Effector memory CD8-positive, alpha-beta T cell (primary cell): ENCODE measurements at places on chromosomes 4 and X.

DNA sequence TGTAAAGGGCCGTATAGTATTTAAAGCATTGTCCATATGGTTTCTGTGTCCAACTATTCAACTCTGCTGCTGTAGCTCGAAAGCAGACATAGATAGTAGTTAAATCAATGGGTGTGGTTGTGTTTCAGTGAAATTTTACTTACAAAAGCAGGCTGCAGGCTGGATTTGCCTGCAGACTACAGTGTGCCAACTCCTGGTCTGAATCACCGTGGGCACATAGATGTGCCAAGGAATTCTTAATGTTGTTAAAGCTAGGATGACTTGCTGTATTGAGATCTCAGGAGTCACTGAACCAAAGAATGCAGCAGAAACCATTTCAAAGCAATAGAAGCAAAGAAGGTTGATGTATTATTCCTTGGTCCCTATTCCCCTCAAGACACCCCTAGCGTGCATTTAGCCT lies 379.0 kb downstream of the STIM2 start:
- no peaks in the 10 kb centered on the region for H3K27me3 ChIP-seq
- H3K27ac ChIP-seq, result no peak overlapping the region
- no peak for DNase-seq
- H3K4me3 ChIP-seq, result no peak overlapping the region
- no peaks in the 10 kb centered on the region for H3K36me3 ChIP-seq

GRCh38 chrX:46643636-46644035 lies 70.1 kb downstream of the CHST7 start:
- peaks cover 6% of the 10 kb centered on the region for H3K4me1 ChIP-seq
- DNase-seq, result no peak
- no peak overlapping the region for H3K4me3 ChIP-seq
- H3K27me3 ChIP-seq, result no peaks in the 10 kb centered on the region

- peak overlapping the region; percentile 98 for H3K27ac ChIP-seq
- H3K36me3 ChIP-seq, result peaks cover 41% of the 10 kb centered on the region
- H3K4me3 ChIP-seq, result peak overlapping the region; percentile 97
Measured at GRCh38 chrX:3712870-3713224, 602 bp downstream of the PRKX start.

GRCh38 chr4:78774417-78774816 lies 1.7 kb upstream of the BMP2K start:
- peak overlapping the region; percentile 92 for H3K27ac ChIP-seq
- peaks cover 12% of the 10 kb centered on the region for H3K36me3 ChIP-seq
- H3K4me1 ChIP-seq, result peaks cover 18% of the 10 kb centered on the region
- H3K4me3 ChIP-seq, result no peak overlapping the region
- DNase-seq, result no peak

DNA sequence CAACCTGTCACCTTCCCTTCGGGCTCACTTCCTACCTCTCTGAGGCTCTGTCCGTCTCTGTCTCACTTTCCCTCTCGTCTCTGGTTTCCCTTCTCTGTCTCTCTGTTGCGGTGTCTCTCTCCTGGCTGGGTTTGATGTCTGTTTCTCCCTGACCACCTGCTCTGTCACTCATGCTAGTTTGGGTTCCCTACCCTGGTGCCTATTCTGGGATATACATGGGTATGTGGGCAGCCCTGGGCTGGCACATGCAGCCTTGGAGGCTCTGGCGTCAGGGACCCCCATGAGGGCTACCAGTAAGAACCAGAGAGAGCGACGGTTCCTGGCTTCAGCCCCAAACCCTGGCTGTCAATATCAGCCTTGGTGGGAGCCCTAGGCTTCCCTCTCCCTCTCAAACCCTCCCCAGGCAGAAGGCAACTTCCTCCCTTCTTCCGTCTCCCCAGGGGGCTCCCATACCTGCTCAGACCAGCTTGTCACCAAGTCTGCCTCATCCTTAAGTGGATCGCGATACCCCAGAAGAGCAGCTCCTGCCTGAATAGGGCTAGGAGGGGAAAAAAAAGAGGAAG lies 314 bp downstream of the DNASE1L1 start:
- no peak for DNase-seq
- peaks cover 11% of the 10 kb centered on the region for H3K4me1 ChIP-seq
- no peaks in the 10 kb centered on the region for H3K27me3 ChIP-seq
- peak overlapping the region; percentile 44 for H3K27ac ChIP-seq

DNA sequence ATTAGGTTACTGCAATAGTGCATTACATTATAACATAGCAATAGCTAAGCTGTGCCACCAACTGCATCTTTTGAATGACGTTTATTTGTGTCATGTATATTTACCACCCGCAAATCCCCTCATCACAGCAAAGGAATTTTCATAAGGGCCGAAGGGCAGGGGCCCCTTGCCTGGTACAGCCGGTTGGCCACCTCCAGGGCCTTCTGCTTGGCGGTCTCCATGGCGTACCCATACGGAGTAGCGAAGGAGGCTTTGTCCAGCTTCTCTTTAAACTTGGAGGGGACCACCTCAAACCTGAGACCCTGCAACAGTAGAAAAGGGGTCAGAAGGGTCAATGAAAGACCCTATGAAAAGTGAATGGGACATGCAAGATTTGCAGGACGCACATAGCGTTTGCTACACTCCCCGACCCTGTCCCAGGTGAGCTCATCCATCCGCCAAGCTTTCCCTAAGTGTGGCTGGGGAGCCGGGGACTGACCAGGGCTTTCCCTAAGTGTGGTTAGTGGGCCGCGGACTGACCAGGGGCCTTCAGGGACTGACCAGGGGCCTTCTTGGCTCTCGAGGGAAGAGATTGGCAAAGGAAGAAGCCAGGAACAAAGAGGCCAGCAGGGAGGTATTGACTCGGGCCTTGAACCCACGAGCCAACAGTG lies 10.6 kb downstream of the ASMTL start:
- H3K4me3 ChIP-seq, result no peak overlapping the region
- H3K36me3 ChIP-seq, result peaks cover 62% of the 10 kb centered on the region
- DNase-seq, result no peak
- H3K27me3 ChIP-seq, result no peaks in the 10 kb centered on the region
- no peak overlapping the region for H3K27ac ChIP-seq
- peaks cover 13% of the 10 kb centered on the region for H3K4me1 ChIP-seq

DNA sequence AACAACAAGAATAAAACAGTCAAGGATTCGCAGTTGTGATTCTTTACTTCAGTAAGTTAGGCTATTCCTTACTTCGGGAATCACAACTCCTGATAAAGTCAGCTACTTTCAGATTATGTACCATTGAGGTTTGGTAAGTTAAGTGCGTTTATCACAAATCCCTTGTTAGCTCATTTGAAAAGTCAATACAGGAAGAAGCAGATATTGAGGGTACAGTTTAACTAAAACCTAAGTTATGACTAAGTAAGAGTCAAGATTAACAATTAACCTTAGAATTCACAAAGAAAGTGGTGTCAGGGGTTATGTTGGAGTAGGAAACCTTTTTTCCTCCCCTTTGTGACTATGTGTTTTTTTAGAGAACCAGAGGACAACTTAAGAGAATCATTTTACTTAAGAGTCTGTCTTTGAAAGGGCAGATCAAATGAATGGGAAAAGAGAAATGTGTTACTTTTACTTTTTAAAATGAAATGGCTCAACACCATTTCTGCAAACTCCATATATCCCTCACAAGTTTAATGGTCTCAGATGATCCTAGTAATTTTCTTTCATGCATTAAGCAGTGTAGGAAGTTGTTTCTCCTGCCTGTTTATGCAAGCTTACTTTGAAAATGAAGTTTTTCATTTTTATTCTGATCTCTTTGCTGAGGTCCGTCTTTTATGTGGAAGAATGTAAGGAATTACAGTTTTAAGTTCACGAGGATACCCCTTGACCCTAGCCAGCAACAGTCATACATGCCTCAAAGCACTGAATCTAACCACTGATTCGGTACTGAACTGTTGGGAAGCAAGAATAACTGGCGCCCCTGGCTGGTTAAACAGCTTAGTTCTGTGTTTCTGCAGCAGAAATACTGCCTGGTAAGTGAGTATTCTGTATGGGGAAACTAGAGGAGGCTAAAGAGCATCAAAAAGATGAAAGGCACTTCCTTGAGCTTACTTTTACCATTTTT lies 211.7 kb downstream of the SLC4A4 start:
- H3K36me3 ChIP-seq, result no peaks in the 10 kb centered on the region
- H3K27ac ChIP-seq, result no peak overlapping the region
- H3K4me1 ChIP-seq, result no peaks in the 10 kb centered on the region
- no peak overlapping the region for H3K4me3 ChIP-seq
- no peaks in the 10 kb centered on the region for H3K27me3 ChIP-seq
- no peak for DNase-seq

GRCh38 chr4:109432696-109433095 lies 919 bp upstream of the SEC24B start:
- DNase-seq, result no peak
- peaks cover 3% of the 10 kb centered on the region for H3K36me3 ChIP-seq
- peak overlapping the region; percentile 77 for H3K4me3 ChIP-seq
- peaks cover 40% of the 10 kb centered on the region for H3K4me1 ChIP-seq
- H3K27me3 ChIP-seq, result no peaks in the 10 kb centered on the region

- no peak for DNase-seq
- H3K4me3 ChIP-seq, result no peak overlapping the region
- H3K36me3 ChIP-seq, result no peaks in the 10 kb centered on the region
- H3K27ac ChIP-seq, result no peak overlapping the region
- no peaks in the 10 kb centered on the region for H3K4me1 ChIP-seq
Measured at GRCh38 chr4:40832175-40832574, 82.4 kb downstream of the NSUN7 start.

DNA sequence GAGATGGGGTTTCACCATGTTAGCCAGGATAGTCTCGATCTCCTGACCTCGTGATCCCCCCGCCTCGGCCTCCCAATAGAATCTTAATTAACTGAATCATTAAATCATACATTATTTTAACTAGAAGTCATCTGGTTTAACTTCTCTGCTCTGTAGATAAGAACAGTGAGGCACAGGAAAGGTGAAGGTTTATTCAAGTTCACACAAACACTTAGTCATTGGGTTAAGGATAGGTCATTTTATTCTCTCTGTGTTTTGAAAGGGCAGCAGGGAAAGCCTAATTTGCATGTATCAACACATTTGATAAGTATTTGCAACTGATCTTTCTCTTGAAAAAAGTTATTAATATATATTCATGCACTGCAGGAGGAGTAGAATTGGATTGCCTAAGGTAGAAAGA lies 1.1 kb upstream of the ETNPPL start:
- H3K36me3 ChIP-seq, result peaks cover 2% of the 10 kb centered on the region
- peaks cover 12% of the 10 kb centered on the region for H3K4me1 ChIP-seq
- peaks cover 42% of the 10 kb centered on the region for H3K27me3 ChIP-seq

GRCh38 chrX:133939655-133940302 lies 45.6 kb downstream of the GPC3 start:
- no peaks in the 10 kb centered on the region for H3K36me3 ChIP-seq
- no peak overlapping the region for H3K4me3 ChIP-seq
- no peaks in the 10 kb centered on the region for H3K27me3 ChIP-seq
- H3K4me1 ChIP-seq, result no peaks in the 10 kb centered on the region

GRCh38 chrX:10722851-10723250 lies 102.5 kb upstream of the MID1 start:
- H3K27me3 ChIP-seq, result no peaks in the 10 kb centered on the region
- H3K4me3 ChIP-seq, result no peak overlapping the region
- H3K36me3 ChIP-seq, result no peaks in the 10 kb centered on the region
- H3K27ac ChIP-seq, result no peak overlapping the region

- peaks cover 17% of the 10 kb centered on the region for H3K27me3 ChIP-seq
- H3K36me3 ChIP-seq, result no peaks in the 10 kb centered on the region
- H3K4me1 ChIP-seq, result no peaks in the 10 kb centered on the region
- DNase-seq, result peak; percentile 48
Measured at GRCh38 chr4:107736924-107737448, 17.0 kb upstream of the PAPSS1 start.

DNA sequence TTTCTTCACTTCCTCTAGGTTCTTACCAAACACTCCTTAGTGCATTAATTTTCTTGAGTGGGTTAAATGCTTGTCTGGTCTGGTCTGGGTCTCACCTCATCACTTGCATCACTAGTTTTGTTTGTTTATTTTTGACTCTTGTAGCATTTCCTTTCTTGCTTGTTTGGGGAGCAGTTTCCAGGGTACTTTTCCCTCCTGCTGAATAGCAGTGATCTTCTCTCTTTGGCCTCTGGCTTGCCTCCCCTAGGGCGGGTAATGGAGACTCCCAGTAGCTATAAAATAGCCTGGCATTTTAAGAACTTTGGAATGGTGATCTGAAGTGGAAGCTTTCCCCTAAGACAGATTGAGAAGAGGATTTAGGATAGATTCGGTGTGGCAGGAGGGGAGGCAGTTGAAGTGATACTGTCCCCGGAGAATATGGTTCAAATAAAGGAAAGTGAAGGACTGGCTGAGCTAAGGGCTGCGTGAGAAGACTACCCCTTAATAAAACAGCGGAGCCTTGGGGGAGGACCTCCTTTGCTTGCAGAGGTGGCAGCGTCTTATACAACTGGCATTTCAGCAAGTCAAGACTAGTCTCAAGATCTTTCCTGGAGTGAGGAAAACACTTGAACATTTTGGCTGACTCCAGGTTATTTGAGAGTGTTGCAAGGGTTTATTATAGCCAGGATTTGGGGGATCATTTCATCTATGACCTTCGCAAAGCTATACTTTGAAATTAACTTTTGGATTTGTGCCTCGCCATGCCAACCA lies 190.6 kb downstream of the FRAS1 start:
- H3K4me1 ChIP-seq, result no peaks in the 10 kb centered on the region
- no peak overlapping the region for H3K27ac ChIP-seq
- no peaks in the 10 kb centered on the region for H3K36me3 ChIP-seq
- no peak overlapping the region for H3K4me3 ChIP-seq
- no peaks in the 10 kb centered on the region for H3K27me3 ChIP-seq
